ENCODE measurements at places on chromosomes 4 and X. TPM values are rescaled to one million over a fixed set of nuclear protein-coding genes. Genes with fewer than 3 reads are reported as not detected.

- DNase-seq, result peak; percentile 29
These were observed 27.5 kb downstream of the SULT1E1 start for GRCh38 chr4:69832326-69833030.

DNA sequence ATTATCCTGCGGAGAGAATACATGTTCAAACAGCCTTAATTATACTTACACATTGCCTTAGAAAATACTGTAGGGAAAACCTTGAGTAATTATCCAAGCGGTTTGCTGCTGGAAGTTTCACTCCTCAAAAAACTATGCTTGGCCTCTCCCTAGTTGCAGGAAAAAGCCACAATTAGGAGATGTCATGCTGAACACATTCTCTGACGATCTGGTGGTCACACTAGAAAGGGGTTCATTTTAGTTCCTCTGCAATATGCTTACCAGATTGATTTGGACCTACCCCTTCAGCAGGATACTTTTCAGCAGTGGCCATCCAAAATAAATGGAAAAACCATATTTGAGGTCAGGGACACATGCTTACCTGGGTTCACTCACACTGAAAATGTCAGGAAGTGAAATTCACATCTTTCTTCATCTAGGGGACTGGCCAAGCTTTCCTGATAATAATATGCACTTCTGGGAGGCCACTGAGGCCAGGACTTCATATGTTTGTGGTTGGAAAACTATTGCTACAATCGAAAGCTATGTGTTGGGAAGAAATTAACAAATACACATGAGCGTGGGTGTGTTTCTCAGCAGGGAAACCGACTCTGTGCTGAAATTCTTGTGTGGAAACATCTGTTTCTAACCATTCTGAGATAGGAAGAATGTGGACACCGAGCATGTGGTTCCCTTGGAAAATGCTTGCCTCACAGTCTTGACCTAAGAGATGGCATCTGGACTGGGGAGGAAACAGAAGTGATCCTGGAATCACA is 68.8 kb downstream of the ATXN3L start:
- DNase-seq, result peak; percentile 37

MSN gene
- total RNA-seq, result 116 TPM

GRCh38 chr4:155017426-155017825 is 191.0 kb upstream of the NPY2R start:
- DNase-seq, result no peak

GRCh38 chrX:40414335-40414734 is 166.4 kb upstream of the ATP6AP2 start:
- DNase-seq, result no peak

KCTD8 gene
- total RNA-seq, result 3.1 TPM

DNA sequence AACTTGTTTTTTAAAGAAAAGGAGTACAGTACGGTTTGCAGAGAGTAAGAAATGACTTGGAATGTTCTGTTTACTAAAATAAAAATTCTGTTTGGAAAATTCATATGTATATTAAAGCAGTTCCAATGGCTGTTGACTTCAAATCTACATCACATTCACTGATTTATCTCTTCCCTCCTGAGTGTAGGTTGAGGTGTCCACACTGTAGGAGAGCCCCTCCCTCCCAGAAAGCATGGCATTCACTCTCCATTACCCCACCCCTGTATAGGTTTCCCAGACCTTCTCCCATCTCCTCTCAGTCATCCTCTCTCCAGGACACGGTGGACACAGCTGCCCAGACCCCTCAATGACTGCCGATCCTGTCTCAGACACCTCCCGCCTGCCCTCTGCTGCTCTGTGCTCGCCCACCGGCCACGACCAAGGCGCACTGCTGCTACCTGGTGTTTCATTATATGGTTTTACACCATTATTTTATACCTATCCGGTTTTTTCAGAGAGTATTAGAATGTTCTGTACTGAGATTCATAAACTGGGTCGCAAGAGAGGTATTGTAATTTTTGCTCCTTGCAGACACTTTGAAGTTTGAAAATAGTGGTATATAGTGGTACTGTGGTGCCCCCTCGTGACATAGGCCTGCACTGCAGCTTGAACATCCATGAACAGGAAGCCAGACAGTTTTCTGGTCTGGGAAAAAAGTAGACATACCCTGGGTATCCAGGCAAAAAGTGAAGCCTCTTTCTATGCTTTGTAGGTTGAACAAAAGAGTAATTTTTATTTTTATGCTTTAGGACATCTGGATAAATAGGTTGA is 38.8 kb upstream of the BEX4 start:
- peak; percentile 41 for DNase-seq

MGARP gene
- total RNA-seq, result 21.2 TPM

SNCA gene
- total RNA-seq, result 86.4 TPM

GRCh38 chr4:75736862-75737261 is 12.5 kb downstream of the USO1 start:
- no peak for DNase-seq

TRIM60 gene
- total RNA-seq, result 2.2 TPM

XAGE2 gene
- not detected for total RNA-seq

CSAG3 gene
- total RNA-seq, result not detected

DCAF12L1 gene
- 0.24 TPM for total RNA-seq

GRCh38 chrX:42237956-42238355 is 314.6 kb upstream of the CASK start:
- DNase-seq, result no peak

LGI2 gene
- 2.9 TPM for total RNA-seq

CT45A3 gene
- total RNA-seq, result 0.72 TPM

DNA sequence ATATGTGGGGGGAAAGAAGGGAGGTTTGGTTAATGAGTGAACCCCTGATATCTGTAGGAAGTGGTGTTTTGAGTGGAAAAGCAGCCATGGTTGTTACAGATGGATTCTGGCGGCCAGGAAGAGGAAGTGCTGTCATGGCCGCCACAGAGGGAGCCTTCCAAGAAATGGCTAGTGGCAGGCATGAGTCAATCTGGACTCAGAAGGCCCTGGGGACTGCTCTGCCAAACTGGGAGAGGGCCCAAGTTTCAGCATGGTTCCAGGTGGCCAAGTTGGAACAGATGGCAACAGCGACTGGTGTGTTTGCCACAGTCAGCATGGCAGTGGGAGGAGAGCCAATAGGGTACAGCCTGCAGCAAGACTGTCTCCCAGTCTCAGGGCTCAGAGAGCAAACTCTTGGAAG is 32.5 kb downstream of the ETDB start:
- no peak for DNase-seq

DNA sequence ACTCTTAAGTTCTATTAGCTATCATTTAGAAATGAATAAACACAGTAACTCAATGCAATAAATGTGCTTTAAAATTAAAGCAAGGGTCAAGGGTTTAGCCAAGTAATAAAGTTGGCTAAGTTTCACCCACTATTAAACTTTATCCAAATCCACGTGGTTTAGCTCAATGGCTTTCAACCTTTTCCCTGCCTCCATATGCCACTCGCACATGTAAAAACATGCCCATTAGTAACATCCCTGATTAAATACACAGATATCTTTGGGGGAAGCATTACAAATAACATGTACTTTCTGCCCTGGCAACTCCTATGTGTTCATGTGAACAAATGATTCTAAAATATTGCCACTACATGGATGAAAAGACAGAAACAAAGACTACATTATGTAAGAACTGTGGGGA is 130.8 kb downstream of the ZAR1 start:
- DNase-seq, result no peak

DNA sequence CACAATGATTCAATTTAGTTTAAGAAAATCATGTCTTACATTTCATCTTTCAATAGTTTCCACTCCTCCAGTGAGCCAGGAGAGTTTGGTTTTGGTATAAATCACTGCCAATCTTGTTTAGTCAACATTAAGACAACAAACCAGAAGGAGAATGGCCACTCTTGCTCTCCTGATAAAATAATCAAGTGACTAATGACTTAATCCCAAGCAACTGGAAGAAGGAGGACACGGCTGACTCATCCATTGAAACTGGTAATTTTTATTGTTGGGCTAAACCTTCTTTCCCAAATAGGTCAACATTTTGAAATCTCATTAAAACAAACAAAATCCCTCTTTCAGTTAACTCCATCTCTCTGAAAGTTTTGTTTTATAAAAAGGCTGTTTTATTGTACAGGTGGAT is 230.2 kb downstream of the CLCN4 start:
- DNase-seq, result no peak

CSN1S1 gene
- not detected for total RNA-seq

GRCh38 chr4:185730849-185731608 is 81.0 kb downstream of the SORBS2 start:
- peak; percentile 83 for DNase-seq
